AG04450 (cell line): ENCODE measurements at places on chromosomes 5 and 9.
A peak's percentile ranks its signal among the peaks of the same experiment; 100 is the strongest.

GRCh38 chr5:61215996-61216395 is 53.7 kb upstream of the SMIM15 start:
- no peak for DNase-seq

DNA sequence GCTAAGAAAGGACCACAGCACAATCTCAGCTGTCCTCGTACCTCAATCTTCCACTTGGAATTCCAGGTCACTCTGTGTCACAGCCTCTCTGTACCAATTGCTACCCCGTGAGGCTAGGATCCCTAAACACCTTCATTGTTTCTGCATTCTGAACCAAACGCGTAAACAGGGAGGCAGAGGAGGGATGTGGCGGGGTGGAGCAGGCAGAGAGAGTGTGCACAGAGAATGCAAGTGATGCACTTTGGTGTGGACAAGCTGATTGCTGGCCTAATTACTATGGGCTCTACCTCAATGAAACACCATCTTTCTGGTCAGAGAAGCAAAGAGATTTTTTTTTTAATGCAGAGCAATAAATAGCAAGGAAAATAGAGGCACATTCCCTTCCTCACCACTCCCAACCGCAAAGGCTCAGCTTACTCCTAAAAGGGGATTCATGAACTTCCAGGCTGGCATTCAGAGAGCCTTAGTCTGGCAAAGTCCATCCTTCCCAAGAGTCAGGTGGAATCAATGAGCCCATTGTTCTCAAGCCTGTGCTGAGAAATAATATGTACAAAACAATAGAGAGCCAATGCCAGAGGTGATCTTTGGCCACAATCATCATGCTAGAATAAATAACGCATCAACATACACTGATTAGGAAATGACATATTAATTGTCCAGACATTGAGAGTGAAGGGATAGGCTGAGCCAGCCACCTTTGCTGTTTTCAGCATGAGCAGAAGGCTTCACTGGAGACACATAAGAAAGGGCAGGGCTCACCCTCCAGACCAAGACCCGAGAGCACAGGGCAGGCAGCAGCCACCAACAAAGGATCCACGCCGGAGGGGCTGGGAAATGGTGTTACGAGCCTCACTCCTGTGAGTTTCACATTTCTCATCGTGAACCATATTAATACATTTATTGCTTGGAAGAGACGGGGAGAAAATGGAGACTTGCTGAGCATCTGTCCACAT is 278.8 kb downstream of the ENC1 start:
- DNase-seq = no peak

DNA sequence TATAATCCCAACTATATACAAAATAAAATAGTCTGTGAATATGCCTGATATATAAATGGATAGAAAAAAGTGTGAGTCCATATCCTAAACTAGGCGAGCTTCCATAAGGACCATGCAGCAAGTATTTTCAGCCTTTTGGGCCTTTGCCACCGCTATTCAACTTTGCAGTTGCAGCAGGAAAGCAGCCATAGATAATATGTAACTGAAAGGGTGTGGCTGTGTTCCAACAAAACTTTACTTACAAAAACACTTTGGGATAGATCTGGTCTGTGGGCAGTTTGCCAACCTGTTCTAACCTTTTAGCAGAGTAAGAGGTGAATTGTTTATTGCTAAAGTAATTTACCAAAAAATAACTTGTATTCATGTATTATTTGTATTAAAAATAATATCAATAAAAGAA is 127.8 kb upstream of the GPR151 start:
- no peak for DNase-seq

DNA sequence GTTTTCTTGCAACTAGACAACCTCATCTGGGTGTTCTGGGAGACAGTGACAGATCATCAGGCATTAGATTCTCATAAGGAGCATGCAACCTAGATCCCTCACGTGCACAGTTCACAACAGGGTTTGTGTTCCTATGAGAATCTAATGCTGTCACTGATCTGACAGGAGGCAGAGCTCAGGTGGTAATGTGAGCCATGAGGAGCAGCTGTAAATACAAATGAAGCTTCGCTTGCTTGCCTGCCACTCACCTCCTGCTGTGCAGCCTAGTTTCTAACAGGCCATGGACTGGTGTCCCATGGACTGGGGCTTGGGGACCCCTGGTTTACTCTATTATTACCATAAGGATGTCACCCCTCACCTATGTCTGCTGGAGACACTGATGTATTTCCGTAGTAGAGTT is 166.8 kb downstream of the PSAT1 start:
- DNase-seq = no peak

GRCh38 chr5:56734091-56734694 is 81.2 kb upstream of the MAP3K1 start:
- DNase-seq = no peak

DNA sequence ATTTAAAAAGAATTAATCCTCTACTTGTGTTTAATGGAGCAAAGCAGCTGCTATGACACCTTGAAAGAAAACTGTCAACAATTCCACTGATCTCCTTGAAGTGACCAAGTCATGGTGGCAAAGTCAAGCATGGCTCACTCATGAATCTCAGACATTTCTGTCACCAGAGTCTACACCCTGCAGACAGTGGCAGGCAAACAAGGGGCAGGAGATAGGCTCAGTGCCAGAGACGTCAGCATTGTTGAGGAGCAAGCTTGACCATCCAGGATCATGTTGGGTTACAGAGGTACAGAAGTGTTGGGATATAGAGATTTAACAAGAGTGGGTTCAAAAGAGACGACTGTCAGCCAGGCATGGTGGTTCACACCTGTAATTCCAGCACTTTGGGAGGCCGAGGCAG is 16.1 kb upstream of the VPS13A start:
- no peak for DNase-seq

DNA sequence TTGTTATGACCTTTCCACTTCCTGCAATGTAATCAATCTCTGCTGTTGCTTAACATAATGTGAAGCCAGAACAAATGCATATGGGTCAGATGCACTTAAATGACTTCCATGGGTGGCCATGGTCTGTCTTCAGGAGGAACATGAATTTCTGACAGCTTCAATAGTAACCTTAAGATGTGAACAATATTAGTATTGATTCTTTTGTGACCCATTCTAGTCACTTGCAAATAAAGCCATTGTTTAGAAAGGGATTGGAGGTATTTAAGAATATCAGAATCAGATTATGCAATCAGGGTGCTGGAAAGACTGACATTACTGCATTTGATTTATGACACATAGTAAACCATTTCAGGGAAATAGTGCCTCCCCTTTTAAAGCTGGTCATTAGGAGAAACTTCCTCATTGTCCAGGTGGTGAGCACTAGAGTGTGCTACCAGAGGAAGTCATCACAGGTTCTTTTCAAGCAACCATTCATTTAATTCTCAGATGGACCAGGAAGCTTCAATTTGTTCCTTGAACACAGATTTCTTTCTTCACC is 32.1 kb downstream of the GRIN3A start:
- no peak for DNase-seq

- peak; percentile 75 for DNase-seq
Observed at GRCh38 chr9:35521708-35522107, 31.8 kb downstream of the RUSC2 start.

GRCh38 chr5:142500227-142500905 is 175.5 kb upstream of the SPRY4 start:
- DNase-seq = no peak

DNA sequence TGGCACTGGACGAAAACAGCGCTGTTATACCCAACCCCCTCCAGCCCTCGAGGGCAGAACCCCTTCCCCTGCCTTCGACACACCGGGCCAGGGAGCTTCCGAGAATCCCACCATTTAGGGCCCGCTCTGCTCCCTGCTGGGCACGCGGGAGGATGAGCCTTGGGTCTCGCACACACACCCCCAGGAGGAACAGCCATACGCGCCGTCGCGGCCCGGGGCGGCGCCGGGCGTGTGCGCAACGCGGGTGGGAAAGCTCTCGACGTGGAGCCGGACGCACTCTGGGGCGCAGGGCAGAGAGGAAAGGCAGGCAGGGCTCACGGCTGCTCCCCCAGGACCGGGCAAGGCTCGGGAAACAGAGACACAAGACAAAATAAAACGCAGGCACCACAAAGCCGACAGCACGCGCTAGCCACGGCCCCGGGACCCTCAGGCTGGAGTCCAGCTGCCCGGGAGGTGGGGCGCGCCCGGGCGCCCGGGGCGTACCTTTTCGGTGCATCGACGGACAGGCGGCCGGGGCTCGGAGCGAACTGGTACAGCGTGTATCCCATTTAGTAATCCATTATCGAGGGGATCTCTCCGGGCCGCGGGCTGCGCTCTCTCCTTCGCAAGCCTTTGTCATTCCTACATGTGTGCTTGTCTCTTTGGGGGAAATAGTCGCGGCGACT is 789 bp downstream of the SEMA6A start:
- DNase-seq = no peak

- DNase-seq = no peak
Observed at GRCh38 chr5:154646745-154647113, 108.4 kb upstream of the LARP1 start.

GRCh38 chr9:115035841-115036612 is 81.9 kb downstream of the TNC start:
- peak; percentile 47 for DNase-seq

DNA sequence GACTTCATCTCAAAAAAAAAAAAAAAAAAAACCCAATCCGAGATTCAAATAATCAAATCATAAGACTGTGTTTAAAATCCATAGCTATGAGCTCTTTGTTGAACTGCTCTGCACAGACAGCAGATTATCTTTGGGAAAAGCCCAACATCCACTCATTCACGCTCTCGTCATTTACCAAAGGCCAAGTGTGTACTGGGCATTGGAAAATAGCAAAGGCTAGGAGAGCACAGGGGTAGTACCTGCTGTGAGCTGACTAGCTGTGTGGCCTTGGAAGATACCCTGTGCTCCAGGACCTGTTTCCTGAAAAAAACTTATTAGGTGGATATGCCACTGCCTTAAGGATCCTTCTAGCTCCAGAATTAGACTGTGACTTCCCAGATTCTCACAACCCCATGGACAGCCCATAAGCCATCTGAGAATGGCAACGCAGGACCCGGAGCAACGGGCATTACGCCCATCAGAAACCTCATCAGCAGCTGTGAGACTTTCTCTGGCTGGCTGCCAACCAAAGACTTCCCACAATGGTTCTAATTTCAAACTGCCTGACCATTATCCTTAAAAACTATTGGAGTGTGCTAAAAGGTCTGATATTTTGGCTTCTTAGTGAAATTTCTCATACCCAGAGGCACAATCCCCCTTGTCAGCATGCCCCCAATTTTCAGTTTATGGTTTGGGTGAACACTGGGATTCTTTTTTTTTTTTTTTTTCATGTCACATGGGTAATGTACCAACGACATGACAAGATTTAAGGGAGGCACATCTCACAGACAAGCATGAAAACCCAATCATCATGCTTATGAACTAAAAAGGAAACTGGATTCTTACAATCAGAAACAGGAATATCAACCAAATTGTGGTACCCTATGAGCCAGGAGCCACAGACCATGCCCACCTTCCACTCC is 16.8 kb downstream of the SERINC5 start:
- no peak for DNase-seq

GRCh38 chr5:151222054-151222789 is 1.7 kb downstream of the CCDC69 start:
- no peak for DNase-seq

DNA sequence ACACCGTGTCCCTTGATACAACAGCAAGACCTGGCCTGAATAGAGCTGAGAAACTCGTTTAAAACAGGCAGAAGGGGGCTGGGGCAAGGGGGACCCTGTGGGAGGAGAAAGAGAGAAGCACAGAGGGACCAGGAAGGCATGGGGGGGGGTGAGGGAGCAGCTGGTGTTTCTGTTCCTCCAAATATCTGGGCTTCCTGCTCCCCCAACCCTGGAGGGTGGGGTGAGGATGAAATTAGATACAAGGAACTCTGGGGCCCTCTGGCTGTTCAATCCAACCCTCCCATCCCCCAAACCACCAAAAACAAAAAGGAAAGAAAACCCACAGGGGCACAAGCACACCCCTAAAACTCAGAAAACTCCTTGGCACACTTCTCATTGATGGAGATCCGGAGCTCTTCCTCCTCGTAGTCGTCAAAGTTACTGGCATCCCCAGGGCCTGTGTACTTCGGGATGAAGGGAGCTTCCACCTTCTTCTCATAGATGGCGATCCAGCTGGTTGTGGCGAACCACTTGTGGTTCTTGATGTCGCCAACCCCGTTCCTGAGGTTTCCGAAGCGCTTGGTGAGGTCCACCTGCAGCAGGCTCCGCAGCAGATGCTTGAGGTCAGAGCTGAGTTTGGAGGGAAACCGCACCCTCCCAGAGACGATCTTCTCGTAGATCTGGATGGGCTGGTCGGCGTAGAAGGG is 1.1 kb downstream of the PRKACG start:
- no peak for DNase-seq
